ENCODE measurements at places on chromosomes 6 and 20.

- no peak for DNase-seq
Observed at GRCh38 chr6:110462884-110463481, 13.4 kb downstream of the SLC22A16 start.

GRCh38 chr20:21513181-21513663 is 642 bp downstream of the NKX2-2 start:
- no peak for DNase-seq

- peak; percentile 5 for DNase-seq
Observed at GRCh38 chr20:48002517-48002970, 217.3 kb upstream of the SULF2 start.

- DNase-seq, result no peak
Observed at GRCh38 chr20:2799271-2799670, 1.2 kb downstream of the CPXM1 start.
